ENCODE measurements at places on chromosomes 16 and 17.

- no peak for DNase-seq
Measured at GRCh38 chr17:81489012-81489997, 23.3 kb downstream of the ACTG1 start.

GRCh38 chr16:50195276-50195675, 42.2 kb downstream of the TENT4B start:
- no peak for DNase-seq

DNA sequence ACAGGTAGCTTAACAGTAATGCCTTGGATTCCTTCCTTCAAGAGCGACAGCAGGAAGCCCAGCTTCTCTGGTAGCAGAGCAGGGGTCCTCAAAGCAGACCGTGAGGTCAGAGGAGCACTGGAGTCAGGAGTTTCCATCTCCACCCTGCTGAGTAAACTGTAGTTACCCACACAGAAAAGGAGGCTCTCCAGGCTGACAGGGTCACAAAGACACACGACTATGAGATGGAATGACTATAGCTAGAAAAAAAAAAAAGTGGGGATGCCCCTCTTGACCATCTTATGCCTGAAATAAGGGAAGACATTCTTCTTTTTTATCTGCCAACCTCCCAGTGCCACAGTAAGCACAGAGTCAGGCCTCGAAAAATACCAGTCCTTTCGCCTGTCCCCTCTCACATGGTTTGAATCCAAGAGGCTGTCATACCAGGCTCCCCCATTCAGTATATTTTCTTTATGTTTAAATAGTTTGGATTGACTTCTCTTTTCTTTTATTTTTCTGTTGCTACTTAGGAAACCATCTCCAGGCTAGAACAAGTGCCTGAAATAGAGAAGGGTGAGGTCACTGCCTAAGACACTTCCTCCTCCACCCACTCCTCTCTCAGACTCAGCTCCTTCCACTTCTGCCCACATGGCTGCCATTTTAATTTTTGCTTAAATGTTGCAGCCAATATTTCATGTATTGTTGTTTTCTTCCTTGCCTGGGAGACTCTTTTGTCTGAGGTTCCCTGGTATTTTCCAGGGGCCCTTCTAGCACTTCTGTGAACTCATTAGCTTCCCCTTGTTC, 707.4 kb downstream of the MAF start:
- DNase-seq = peak; percentile 36

DNA sequence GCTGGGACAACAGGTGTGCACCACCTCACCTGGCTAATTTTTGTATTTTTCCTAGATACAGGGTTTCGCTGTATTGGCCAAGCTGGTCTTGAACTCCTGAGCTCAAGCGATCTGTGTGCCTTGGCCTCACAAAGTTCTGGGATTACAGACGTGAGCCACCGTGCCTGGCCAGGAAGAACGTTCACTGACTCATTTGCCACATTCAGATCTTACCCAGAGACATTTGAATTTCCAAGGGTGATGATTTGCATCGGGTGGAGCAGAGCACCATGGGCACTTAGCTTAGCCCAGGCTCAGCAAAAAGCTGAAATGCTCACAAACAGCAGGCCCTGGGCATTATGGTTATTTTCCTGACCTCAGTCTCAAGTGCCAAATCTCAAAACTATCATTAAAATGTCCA, 14.5 kb upstream of the ADORA2B start:
- DNase-seq = no peak

DNA sequence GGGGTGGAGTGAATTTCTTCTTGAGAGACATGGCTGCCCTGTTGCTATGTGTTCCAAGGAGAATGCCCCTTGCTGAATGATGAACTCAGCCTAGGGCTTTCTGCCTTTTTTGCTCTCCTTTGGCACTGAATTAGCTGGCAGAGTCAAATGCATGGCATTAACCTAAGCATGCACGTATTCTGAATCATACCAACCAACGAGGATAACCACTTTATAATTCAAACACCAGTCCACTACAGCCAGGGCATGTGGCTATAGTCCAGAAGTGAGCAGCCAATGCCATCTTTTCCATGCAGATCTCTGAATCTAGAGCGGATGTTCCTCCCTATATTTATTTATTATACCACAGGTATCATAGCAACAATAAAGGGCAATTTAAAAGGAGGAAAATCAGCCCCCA, 15.7 kb downstream of the TMIGD1 start:
- DNase-seq = no peak
